ENCODE measurements at places on chromosomes 6 and 20.

GRCh38 chr6:81770381-81770780 is 17.9 kb upstream of the TENT5A start:
- no peak for DNase-seq

GRCh38 chr6:21593927-21594415 is 420 bp downstream of the SOX4 start:
- peak; percentile 43 for DNase-seq

DNA sequence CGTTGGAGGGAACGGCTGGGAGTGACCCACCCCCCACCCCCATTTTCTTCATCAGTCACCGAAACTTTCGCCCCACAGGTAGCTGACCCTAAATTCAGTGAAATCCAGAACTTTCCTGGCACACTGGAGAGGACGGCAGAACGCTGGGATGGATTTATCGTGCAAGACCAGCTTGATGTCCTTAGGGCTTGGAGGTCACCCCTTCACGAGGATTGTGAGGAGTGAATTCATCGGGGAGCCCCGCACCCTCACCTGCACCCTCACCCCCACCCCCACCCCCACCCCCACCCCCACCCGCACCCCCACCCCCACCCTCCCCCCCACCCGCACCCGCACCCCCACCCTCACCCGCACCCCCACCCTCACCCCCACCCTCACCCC is 13.3 kb upstream of the TCFL5 start:
- no peak for DNase-seq

- no peak for DNase-seq
These were observed 79.0 kb downstream of the ANKEF1 start for GRCh38 chr20:10113746-10114145.

DNA sequence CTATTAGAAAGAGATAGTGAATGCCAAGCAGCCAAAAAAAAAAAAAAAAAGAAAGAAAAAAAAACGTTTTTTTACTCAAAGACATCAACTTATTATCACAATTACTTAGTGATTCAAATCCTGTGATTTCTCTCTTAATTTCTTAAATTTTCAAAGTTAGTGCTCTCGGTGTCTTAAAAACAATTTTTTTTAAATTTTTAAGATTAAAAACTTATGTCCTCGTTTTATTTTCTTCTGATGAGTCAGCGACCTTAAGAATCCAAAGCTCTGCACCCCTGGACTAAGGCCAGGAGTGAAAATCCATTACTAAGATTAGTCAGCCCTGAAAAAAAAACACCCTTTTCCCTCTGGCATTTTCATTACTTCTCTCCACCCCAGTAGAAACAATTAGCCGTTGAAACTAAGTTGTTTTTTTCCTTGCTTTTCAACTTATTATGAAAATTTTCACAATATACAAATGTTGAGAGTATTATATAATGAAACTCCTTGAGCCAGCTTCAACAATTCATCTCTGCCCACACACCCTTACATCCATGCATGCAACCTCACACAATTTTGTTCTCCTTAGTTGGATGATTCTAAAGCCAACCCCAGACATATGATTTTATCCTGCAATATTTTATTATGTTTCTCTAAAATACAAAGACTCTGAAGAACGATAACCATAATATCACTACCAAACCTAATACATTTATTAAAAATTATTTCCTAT is 85.6 kb upstream of the CARMIL1 start:
- DNase-seq: no peak

- DNase-seq: no peak
These were observed 13.9 kb downstream of the PLCB4 start for GRCh38 chr20:9082741-9083140.

DNA sequence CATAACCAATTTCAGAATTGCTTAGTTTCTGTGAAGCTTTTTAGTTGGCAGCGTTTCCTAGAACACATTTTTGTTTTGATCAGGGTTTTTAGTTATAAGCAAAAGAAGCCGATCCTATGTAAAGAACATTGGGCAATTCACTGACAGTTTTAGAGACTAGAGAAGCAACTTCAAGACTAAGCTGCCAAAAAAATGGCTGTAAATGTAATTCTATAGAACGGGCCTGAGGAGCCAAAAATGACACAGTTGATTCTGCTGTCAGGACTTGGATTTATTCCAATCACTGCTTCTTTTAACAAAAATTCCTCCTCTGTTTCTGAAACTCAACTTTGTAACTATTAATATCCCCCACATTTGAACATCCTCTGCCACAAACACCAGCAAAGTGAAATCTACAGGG is 236.0 kb upstream of the EYS start:
- no peak for DNase-seq

GRCh38 chr6:26161322-26161721 is 74.1 kb downstream of the HFE start:
- DNase-seq: no peak

Data from activated CD4-positive, alpha-beta T cell treated with anti-CD3 and anti-CD28 coated beads for 36 hours (primary cell).